ENCODE measurements at places on chromosomes 13 and 19. TPM values are rescaled to one million over a fixed set of nuclear protein-coding genes. Genes with fewer than 3 reads are reported as not detected.

Gene SIGLEC7
- not detected for total RNA-seq

Gene INTS6
- total RNA-seq = 53.4 TPM

Gene CGB1
- not detected for total RNA-seq

Gene ELSPBP1
- total RNA-seq = not detected

Gene ZNF43
- total RNA-seq = 34.0 TPM

Gene HRC
- total RNA-seq = not detected

Gene NUDT15
- 17.2 TPM for total RNA-seq

Gene CYP2F1
- not detected for total RNA-seq

Gene RPS15
- total RNA-seq = 1,495 TPM

Gene ADGRE2
- total RNA-seq = 4.7 TPM

Gene C13orf42
- total RNA-seq = not detected

Gene LILRB3
- total RNA-seq = not detected

Gene ZNF529
- 26.8 TPM for total RNA-seq

Gene PRR22
- 1.8 TPM for total RNA-seq

Gene NXNL1
- total RNA-seq = not detected

Gene DENND1C
- 70.8 TPM for total RNA-seq

Gene HIF3A
- total RNA-seq = not detected

Gene RFPL4A
- total RNA-seq = not detected

Gene RDH8
- not detected for total RNA-seq

Gene PLVAP
- not detected for total RNA-seq

Gene ZMYM5
- 15.6 TPM for total RNA-seq

Gene PEX11G
- 0.74 TPM for total RNA-seq

Gene BORCS8
- 11.6 TPM for total RNA-seq

Gene ZNF865
- 15.5 TPM for total RNA-seq

Gene COL5A3
- total RNA-seq = 0.87 TPM

Gene SH2D3A
- 33.0 TPM for total RNA-seq

Gene KLK15
- not detected for total RNA-seq

Gene RXFP2
- total RNA-seq = not detected

Gene RPL36
- 1,174 TPM for total RNA-seq

Gene CEACAM20
- total RNA-seq = not detected

Gene ICAM5
- total RNA-seq = 2.0 TPM

Gene PLPP2
- 0.87 TPM for total RNA-seq

Gene GIPC3
- total RNA-seq = 1.2 TPM

Gene RFXAP
- 16.9 TPM for total RNA-seq

All from activated naive CD4-positive, alpha-beta T cell treated with anti-CD3 and anti-CD28 coated beads, Interleukin-2, amount 50 U/mL, for 72 hours (primary cell).